ENCODE measurements at places on chromosomes 13 and 19.

- DNase-seq: no peak
Observed at GRCh38 chr13:92694047-92694446, 532.6 kb upstream of the GPC6 start.

GRCh38 chr13:112688560-112689302 is 1.1 kb upstream of the ATP11A start:
- DNase-seq: no peak

DNA sequence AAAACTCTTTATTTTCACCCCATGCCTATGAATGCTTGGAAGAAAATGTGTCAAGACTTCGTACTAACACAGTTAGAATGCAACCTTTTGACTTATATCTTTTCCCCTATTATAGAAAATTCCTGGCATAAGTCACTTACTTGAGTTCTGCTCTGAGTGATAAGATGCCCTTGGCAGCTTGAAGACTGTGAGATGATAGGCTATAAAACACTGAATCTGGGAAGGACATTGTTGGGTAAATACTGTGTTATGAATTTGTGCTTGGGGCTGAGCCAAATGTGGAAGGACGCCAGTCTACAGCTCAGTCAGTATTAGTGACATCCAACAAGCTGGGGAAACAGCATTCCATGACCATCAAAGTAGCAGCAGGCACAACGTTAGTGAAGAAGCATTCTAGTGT is 368.0 kb upstream of the SGCG start:
- DNase-seq: no peak

DNA sequence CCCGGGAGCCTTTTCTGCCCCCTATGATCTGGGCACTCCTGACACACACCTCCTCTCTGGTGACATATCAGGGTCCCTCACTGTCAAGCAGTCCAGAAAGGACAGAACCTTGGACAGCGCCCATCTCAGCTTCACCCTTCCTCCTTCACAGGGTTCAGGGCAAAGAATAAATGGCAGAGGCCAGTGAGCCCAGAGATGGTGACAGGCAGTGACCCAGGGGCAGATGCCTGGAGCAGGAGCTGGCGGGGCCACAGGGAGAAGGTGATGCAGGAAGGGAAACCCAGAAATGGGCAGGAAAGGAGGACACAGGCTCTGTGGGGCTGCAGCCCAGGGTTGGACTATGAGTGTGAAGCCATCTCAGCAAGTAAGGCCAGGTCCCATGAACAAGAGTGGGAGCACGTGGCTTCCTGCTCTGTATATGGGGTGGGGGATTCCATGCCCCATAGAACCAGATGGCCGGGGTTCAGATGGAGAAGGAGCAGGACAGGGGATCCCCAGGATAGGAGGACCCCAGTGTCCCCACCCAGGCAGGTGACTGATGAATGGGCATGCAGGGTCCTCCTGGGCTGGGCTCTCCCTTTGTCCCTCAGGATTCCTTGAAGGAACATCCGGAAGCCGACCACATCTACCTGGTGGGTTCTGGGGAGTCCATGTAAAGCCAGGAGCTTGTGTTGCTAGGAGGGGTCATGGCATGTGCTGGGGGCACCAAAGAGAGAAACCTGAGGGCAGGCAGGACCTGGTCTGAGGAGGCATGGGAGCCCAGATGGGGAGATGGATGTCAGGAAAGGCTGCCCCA is 8.5 kb upstream of the CEACAM7 start:
- no peak for DNase-seq

DNA sequence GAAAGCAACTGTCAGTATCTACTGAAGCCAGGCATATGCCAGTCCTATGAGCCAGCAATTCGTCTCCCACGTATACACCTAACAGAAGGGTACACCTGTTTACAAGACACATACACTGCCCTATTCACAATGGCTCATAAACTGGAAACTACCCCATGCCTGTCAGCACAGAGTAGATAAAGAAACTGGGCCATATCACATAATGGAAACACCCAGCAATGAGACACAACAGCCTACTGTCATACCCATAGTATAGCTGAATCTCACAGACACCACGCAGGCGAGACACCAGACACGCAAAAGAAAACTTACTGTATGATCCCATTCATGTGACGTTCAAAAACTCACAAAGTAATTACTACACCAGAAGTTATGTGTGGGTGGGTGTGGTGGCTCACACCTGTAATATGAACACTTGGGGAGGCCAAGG is 15.7 kb downstream of the NOSIP start:
- DNase-seq: no peak

DNA sequence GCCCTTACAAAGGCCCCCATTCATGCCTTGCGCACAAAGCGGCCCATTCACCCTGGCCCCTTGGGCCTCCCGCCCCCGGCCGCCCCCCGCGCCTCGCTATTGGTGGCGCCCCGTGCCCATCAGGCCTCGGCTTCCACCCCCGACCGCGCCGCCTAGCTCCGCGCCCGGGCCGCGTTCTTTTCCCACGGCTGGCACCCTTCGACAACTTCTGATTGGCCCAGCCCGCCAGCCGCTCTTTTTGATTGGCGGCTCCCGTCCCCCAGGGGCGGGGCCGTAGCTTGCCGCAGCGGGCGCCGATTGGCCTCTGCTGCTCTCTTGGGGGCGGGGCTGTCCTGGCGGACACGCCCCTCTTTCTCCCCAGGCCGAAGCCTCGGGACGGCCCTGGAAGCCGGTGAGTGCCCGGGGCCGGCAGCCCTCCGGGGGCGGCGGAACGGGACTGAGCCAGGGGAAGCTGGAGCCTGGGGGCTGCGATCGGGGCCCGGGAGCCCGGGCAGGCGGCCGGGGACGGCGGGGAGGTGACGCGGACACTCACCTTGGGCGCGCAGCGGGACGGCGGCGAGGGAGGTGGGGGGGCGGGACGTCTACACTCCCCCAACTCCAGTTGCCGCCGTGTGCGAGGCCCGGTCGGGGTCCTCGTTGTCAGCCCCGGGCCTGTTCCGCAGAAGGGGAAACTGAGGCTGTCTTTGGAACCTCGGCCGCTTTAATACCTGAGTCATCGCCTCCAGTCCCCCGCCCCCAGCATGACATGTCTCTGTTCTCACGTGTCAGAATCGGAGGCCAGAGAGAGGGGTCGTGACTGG is at the start of gene MYH14:
Gene MYH14, plus strand, starts transcription at position 342 of the 800 bp plus-strand sequence. CDS start 6,744 bp downstream, outside the sequence.
- no peak for DNase-seq

DNA sequence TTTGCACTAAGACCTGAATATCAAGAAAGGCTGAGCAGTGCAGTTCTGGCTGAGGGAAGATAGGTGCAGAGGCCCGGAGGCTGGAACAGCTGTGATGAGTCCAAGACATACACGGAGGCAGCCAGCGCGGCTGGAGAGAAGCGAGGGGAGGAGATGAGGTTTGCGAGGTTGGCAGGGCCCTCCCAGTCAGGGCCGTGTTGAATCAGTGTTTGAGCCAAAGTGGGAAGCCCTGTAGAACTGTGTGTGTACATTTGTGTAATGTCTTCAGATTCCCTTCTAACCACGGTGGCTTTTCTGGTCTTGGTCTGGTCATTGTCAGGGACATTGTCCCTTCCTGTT is 34.9 kb downstream of the PAK4 start:
- DNase-seq: no peak

DNA sequence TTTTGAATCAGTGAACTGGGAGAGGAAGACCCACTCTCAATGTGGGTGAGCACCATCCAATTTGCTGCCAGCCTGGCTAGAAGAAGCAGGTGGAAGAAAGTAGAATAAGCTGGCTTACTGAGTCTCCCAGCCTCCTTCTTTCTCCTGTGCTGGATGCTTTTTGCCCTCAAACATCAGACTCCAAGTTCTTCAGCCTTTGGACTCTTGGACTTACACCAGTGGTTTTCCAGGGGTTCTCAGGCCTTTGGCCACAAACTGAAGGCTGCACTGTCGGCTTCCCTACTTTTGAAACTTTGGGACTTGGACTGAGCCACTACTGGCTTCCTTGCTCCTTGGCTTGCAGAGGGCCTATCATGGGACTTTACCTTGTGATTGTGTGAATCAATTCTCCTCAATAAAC is 804.2 kb upstream of the SLITRK1 start:
- no peak for DNase-seq

GRCh38 chr13:66425741-66426140 is 804.4 kb downstream of the PCDH9 start:
- no peak for DNase-seq

DNA sequence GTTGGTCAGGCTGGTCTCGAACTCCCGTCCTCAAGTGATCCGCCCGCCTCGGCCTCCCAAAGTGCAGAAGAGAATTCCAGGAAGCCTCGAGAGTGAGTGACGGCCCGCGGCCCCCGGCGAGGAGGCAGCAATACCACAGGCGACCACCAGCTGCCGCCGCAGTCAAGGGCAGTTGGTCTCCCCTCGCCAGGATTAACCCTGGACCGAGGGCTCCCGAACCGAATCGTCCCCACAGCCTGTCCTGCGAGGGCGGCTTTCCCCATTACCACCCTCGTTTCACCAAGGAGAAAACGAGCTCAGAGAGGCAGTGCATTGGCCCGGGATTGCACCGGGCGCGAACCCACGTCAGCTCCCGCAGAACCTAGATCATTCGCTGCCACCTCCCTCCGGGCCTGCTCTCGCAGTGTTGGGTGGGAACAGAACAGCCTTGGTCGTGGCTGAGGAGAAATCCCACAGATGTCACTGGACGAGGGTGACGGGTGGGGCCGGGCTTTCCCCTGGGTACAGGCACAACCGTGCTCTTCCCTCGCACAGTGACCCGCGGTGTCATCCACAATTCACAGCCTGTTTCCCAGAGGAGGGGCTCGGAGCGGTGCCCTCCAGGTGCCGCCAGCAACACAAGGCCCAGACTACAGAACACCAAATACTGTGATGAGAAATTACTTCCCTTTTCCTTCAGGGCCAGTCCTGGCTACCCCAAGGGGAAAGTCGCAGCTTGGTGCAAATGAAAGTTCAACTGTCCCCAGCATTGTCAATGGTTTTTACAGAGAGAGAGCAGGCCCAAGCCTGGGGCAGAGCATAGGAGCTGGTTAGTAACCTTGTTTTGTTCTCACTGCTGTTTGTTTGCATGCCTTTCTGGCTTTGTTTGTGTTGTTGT is 24.8 kb downstream of the C2CD4C start:
- no peak for DNase-seq

GRCh38 chr19:1663852-1664251 is 11.4 kb upstream of the TCF3 start:
- no peak for DNase-seq

DNA sequence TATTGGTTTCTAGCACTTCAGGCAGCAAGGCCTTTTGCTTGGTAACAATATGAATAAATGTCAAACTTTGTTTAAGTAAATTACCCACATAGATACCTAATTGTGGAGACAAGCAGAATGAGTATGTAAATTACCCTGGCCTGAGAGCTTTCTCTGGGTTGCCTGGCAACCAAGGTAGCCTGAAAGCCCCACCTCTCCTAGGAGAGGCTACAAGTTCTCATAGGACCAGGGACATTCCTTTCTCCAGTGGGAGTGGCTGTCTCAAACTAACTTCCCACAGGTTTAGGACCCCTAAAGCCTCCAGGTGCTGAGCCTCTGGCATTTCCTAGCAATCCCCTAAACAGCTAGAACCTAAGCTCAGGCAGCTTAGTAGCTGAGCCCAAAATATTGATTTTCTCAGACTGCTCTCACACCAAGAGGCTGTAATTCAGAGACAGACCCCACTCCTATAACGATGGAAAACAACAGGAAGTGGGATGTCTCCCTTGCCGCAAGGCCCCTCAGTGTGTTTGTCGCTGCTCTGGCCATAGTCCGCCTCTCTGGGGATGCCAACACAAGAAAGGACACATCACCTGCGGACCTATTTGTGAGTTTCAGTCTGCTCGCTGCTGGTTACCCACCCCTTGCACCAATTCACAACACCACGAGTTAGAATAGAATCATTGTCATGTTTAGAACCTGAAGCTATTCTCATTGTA is 207.3 kb downstream of the DLEU7 start:
- no peak for DNase-seq

DNA sequence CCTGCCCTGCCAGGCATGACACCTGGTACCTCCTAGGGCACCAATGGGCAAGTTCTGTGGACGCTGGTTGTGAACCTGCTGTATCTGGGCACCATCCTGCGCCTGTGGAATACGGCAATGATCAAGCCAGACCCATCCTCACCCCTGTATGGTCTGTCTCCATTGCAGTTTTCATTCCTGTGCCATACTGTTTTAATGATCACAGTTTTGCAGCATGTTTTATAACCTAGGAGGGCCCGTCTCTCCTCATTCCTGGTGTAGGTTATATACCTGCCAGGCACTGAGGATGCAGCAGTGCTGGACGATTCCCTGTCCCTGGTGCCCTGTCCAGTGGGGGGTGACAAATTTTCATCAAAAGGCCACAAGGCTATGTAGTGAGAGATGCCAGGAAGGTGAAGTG is 5.6 kb downstream of the TBC1D17 start:
- DNase-seq: no peak

- DNase-seq: no peak
Observed at GRCh38 chr13:30736461-30737320, 1.3 kb downstream of the ALOX5AP start.

DNA sequence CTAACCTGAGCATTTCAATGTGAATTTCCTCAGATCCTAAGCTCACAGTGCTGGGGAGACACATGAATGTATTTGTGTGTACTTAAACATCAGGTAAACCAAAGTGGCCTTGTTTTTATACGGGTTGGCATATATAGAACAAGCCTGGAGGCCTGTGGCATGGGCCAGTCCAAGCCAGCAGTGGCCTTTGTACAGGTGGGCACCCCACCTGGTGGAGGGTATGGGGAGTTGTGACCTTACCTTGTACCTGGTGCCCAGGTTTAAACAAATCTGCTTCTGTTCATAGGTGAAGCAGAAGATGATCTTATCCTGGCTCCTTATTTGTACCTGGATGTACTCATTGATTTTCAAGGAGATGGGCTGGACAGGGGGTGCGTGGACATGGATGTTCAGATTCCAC is 71.0 kb downstream of the ERICH6B start:
- DNase-seq: no peak

GRCh38 chr19:45591004-45591637 is 6.5 kb upstream of the OPA3 start:
- DNase-seq: no peak
